ENCODE measurements at places on chromosomes 12 and 14. TPM values are rescaled to one million over a fixed set of nuclear protein-coding genes. Genes with fewer than 3 reads are reported as not detected.

DNA sequence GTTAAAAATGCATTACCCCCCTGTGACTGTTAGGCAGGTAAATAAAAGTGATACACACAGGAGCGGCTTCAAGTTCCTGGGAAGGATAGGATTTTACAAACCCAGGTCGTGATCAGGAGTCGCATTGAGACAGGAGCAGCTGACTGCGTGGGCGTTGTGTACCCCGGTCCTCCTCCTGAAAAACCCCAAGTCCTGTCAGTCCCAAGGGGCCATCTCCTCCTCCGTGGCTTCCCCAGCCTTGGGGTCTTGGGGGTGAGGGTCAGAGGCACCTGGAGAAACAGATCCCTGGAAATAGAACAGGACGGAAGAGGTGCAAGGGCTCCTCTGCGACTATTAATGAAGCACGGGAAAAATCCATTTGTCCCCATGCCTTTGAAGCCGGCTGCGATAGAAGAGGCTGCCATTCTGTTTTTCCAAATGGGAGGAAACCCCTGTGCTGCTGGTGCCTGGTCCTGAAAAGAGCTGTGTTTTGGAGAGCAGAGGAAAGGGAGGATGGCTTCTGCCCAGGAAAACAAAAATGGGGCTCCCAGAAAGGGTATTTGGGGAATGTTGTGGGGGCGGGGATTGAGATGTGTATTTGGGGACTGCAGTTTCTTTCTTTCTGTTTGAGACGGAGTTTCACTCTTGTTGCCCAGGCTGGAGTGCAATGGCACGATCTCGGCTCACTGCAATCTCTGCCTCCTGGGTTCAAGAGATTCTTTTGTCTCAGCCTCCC, 143.1 kb downstream of the ZNF664 start:
- no peak for DNase-seq

ANG gene
- 0.16 TPM for total RNA-seq

GRCh38 chr12:107560165-107560898, 125.3 kb upstream of the PWP1 start:
- DNase-seq = no peak

ART4 gene
- not detected for total RNA-seq

TRHDE gene
- total RNA-seq = 57.1 TPM

DNA sequence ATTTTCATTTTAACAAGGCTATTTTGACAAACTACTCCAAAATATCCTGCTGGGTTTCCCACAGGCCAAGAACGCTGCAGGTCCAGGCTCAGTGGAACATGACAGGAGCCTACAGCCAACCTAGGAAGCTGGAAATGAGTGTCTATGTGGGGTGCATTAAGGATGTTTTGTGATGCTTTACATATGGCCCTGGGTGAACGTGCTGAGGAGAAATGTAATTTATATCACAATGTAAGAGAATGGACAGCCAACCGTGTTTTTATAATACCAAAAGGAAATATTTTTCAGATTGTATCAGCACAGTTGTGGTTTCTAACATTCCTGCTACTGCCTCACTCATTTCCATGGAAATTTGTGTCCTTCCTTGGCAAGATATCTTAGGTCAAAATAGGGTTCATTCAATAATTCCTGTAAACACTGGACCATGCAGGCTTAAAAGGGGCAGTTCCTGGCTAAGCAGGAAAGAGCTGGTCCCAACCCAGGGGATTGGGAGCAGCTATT, 51.5 kb downstream of the ST8SIA1 start:
- DNase-seq = no peak

COQ10A gene
- total RNA-seq = 12.9 TPM

OR4E2 gene
- not detected for total RNA-seq

APPL2 gene
- total RNA-seq = 47.1 TPM

- DNase-seq = no peak
Observed at GRCh38 chr12:78271546-78271945, 440.9 kb downstream of the NAV3 start.

DNA sequence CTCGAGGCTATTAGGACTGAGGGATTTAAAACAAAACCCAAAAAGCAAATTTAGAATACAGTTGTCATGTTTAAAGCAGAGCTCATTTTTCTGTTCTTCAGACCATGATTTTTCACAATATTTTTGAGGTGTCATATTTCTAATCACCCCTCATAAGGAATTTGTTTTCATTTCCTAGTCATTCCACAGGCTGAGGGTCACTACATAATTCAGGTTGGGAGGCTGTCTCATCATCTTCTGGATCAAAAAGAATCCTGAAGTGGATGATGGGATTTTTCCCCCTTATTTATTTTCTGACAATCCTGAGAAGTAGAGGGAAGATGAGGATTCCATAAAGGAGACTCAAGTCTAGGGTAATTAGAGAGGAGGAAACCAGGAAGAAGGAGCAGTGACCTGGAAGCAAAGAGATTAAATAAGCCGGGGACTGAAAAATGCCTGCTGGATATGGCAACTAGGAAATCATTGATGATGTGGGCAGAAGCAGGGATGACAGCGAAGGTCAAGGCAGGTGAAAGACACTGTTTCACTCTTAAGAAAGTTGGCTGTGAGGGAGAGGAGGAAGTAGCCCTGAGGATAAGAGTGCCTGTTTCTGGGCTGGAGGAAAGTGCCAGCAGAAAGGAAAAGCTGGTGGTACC, 9.0 kb upstream of the PCNX1 start:
- DNase-seq = no peak

DNA sequence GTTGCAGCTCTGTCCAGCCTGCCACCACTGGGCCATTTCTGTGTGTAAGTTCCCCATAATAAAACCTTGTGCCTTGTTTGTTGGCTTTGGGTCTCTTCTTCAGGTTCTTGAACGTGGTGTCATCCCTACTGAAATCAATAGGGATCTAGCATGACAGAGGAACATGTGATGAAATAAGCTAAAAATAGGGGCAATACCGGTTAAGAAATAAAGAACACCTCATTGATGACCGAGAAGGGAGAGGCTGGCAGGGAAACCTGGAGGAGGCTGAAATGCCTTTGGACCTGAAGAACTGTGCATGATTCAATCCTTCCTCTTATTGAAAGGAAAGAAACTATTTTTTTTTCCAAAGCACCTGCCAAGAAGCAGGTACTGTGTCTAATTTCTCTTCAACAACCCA, 172.3 kb downstream of the PPM1H start:
- DNase-seq = no peak

IKBIP gene
- 8.6 TPM for total RNA-seq

GRCh38 chr12:104565606-104566243, 109.0 kb downstream of the CHST11 start:
- no peak for DNase-seq
